ENCODE measurements at places on chromosomes 7 and 10. TPM values are rescaled to one million over a fixed set of nuclear protein-coding genes. Genes with fewer than 3 reads are reported as not detected.

Gene COBL
- total RNA-seq: not detected

Gene GIMAP2
- 26.1 TPM for total RNA-seq

Gene EPHB6
- 0.64 TPM for total RNA-seq

Gene LLCFC1
- not detected for total RNA-seq

Gene CYP26A1
- total RNA-seq: not detected

Gene TUBAL3
- 0.19 TPM for total RNA-seq

Gene JAZF1
- total RNA-seq: 23.6 TPM

Gene CREB3L2
- 53.5 TPM for total RNA-seq

Gene METTL27
- total RNA-seq: not detected

Gene NEUROG3
- not detected for total RNA-seq
